Ureter (tissue), 1 donor: ENCODE measurements at places on chromosomes 1 and 21. TPM values are rescaled to one million over a fixed set of nuclear protein-coding genes. Genes with fewer than 3 reads are reported as not detected.

The GSTM1 gene
- not detected for total RNA-seq

- DNase-seq: no peak
These were observed 5.6 kb downstream of the YOD1 start for GRCh38 chr1:207045453-207045852.

The TINAGL1 gene
- total RNA-seq: 218 TPM

The PPM1J gene
- total RNA-seq: 0.94 TPM

The ISG15 gene
- 14.9 TPM for total RNA-seq

The GART gene
- 103 TPM for total RNA-seq

The TFF3 gene
- 3.0 TPM for total RNA-seq

The IRF6 gene
- 102 TPM for total RNA-seq

DNA sequence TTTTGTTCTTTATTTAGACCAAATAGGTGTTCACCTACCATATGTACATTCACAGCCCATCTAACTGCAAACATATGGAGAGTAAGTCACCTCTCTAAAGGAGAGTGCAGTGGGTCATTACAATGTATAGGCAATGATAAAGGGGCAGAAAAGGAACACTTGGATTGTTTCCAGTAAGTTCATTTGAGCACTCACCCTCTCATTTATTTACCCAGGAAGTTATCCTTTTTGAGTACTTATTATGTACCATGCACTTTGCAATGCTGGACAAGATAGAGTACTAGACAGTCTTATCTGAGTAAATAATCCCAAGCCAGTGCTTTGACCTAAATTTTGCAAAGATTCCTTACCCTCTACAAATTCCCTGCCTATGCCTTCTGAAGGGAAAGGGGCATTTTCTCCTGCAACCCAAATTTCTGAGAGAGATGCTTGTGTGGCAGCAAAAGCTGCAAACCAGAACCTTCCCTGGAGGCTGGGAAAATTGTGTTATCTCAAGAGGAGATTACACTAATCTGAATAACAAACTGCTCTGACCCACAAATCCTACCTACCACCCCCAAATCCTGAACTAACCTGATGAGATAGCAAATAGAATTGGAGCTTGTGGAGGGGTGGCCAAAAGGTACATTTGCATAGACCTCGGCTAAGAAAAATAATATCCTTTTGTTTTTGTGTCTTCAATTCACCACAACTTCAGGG, 18.6 kb upstream of the RGS8 start:
- no peak for DNase-seq

The CRYZ gene
- 71.3 TPM for total RNA-seq

The CRYAA gene
- not detected for total RNA-seq

GRCh38 chr1:170533298-170533697, 1.3 kb downstream of the GORAB start:
- DNase-seq: no peak
